Mucosa of descending colon (tissue), 3 donors: ENCODE measurements at places on chromosomes 6 and 20. TPM values are rescaled to one million over a fixed set of nuclear protein-coding genes. Genes with fewer than 3 reads are reported as not detected.

DNA sequence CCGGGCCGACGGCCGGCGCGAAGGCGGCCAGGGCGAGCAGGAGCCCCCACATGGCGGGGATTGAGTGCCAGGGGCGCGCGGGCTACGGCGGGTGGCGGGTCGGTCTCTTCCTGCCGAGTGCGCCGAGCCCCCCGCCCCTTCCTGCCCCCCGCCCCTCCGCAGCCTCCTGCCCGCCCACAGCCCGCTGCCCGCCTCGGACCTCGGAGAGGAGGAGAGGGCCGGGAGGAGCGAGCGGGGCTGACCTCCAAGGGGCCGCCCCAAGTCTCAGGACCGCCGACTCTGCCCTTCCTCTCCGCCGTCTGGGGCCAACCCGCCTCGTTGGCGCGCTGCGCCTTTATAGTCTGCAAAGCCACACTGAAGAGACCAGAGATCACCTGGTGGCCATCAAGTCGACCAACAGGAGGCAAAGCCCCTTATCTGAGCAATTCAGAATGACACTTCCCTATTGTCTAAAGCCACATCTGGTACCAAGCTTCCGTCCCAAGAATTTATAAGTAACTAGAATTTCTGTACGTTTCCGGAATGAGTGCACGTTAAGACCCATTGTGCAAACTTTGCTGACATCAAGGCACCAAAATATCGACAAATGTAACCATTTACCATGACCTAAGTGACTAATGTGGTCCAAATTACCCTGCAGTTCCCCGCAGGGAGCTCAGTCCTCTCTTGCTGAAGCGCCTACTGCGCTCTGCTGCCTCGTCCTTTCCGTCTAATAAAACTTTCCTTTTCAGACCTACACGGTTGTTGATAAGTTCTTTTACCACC is at the start of gene CPXM1:
Gene CPXM1, minus strand, starts transcription at position 107 of the 765 bp plus-strand sequence. Its CDS starts 55 bp downstream, at position 52.
- no peak for DNase-seq

DNA sequence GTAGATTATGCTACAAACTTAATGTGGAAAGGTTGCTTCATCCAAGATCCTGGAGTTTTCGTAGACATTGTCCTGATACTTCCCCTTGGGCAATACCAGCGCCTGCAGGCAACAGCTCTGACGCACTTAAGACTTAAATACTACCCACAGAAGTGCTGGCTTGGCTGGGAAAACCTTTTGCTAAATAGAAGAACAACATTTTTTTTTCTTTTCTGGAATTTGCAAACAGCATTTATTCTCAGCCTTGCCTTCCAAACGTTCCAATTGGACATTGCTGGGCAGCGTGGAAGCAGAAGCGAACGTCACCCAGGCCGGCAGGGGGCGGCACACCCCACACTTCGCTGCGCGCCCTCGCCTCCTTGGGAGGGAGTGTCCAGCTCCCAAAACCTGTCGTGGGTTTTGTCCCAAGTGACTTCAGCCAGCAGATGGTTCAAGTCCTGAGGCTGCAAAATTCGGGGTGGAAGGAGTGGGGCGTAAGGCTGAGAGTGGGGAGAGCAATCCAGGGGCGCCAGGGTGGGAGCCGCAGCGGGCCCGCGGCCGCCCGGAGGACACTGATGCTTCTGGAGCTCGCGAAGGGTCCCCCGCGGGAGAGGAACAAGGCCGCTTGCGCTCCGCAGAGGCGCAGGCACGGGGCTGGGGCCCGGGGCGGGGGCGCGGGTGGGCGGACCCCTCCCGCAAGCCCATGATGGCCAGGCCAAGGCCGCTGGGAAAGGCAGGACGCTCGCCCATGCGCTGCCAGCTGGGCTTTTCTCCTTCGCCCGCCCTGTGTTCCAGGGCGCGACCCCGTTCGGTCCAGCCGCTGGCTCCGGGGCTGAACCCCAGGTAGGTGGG is 60.8 kb upstream of the MAP3K4 start:
- DNase-seq = peak; percentile 79

- DNase-seq = no peak
Observed at GRCh38 chr6:129473546-129473945, 236.4 kb downstream of the ARHGAP18 start.

DNA sequence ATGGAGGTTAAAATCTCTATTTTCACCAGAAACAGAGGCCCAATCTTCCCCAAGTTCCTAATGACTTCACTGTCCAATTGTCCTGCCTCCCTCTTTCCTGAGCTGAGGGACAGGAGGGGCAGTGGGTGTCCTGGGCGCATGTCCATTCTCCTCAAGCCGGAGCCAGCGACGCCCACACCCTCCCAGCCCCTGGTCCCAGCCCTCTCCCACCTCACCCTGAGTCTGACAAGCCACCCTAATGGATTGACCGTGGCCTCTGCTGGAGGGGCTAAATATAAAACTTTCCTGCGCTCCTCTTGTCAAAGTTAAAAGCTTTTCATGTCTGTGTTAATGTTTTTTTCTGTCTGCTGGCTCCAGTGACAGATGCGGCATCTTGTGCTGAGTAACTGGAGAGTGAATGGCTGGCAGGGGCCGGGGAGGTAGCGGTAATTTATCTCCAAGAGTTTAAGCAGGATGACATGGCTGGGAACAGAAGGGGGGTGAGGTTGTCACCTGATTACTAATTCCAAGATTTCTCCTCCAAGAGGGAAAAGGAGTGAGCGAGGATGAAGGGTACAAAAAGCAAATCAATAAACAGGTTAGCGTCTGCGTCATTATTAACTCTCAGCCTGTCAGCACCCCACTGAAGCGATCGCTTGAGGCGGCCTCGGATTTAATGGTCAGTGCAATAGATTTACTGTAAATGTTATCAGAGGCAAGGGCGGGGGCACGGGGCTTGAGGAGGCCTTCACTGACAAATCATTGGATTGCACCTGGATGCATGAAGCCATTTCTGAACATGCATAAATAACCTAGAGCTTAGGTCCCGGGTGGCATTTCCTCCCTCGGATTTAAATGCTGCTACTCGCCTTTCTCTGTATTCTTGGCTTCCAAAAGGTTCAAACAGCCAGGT is 118.1 kb upstream of the MAFB start:
- DNase-seq = no peak

- no peak for DNase-seq
Observed at GRCh38 chr6:21158149-21158548, 435.4 kb upstream of the SOX4 start.

DNA sequence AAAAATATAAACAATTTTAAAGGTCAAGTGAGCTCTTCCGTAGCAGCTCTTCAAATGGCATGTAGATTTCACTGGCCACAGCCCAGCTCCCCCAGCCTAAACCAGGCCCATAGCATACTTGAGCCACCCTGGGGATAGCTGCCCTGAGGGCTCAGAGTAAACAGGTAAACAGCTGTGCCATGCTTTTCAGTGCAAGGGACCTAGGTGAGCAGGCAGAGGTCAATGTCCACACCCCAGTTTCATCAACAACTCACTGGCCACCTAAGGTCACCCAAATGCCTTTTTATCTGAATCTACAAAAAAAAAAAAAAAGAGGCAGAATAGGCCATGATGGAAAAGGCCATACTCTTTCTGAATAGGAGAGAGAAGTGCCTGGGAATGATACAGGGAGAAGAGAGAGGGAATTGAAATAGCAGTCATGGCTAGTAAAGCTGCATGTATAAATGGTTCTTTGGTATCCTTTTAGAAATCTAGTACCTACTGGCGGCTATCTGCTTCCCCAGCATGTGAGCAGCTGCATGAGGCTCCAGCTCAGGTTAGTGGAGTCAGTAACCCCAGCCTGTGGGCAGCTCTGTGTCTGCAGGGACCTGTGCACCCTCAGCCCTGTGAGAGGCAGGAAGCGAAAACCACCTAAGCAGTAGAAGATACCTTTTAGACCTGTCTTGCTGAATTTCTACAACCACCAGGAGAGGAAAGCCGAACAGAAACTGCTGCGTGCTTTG is 77.0 kb downstream of the FOXA2 start:
- no peak for DNase-seq

DNA sequence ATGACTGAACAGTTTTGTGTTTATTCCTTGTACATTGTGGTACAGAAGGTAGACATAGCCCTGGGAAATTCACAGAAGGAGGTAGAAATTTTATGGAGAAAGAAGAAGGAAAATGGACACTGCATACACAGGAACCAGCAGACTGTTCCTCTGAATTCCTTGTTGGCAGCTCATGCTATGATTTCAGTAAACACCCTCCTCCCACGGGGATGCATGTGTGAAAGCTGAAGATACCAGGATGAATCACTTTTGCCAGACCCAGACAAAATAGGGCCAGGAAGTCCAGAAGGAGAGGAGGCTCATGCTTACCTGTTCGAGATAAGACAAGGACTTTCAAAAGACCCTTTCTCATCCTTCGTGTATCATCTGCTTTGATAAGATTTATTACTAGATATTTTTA is 110.3 kb upstream of the GGTLC1 start:
- DNase-seq = no peak

GRCh38 chr6:142489722-142490610 is 188.2 kb downstream of the ADGRG6 start:
- DNase-seq = no peak

- DNase-seq = no peak
Observed at GRCh38 chr6:25553502-25553901, 98.5 kb upstream of the SCGN start.

DNA sequence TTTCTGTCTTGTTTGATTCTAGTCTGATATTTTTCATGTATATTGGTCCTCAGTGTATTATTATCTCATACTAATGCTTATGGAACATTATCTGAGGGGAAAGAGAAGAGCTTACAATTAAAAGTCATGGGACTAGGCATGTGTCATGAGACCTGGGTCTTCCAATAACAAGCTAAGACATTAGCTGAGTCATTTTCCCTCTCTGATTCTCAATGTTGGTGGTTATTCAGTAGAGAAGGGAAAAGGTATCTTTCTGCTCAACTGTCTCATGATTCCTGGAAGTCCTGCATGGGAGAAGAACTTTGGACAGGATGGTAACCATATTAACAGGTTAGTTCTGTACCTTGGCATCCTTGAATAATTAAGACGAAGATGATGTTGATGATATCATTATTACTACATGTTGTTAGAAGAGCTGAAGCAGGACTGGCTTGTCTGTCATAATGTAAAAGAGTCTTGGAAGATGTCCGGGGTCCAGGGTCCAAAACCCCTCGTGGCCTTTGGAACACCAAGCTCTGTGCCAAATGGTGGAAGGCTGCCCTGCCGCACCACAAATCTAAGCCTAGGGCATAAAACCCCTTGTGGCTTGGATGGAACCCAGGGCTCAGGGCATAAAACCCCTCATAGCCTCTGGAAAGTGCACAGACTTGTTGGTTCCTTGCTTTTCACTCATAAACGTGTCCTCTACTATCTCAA is 19.1 kb downstream of the TRIM38 start:
- no peak for DNase-seq

- no peak for DNase-seq
Observed at GRCh38 chr20:20680991-20681508, 31.4 kb downstream of the RALGAPA2 start.

GRCh38 chr20:57717797-57718196 is 8.0 kb upstream of the PMEPA1 start:
- DNase-seq = no peak

DNA sequence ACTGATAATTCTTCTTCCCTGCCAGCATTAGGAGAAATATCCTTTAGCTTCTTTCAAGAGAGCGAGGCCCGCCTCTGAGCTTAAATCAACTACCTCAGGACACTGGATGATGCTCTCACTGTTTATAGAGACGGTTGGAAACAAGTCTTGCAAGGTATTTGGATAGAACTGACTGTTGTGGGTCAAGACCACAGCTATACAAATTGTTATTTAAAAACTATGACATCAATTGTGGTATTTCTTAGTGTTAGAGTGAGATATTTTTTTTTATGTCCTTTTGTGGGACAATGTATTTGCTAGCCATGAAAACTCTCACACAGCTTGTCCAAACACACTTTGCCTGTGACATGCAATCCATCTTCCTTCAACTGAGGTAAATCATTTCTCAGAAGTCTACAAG is 136.3 kb upstream of the PHACTR1 start:
- DNase-seq = no peak

- DNase-seq = peak; percentile 57
Observed at GRCh38 chr6:107657755-107658461, 166.2 kb downstream of the SCML4 start.

- no peak for DNase-seq
Observed at GRCh38 chr20:52422574-52423336, 231.2 kb upstream of the ZFP64 start.

- DNase-seq = no peak
Observed at GRCh38 chr20:18637224-18637623, 49.4 kb downstream of the DTD1 start.

GRCh38 chr6:35603326-35604202 is 85.2 kb downstream of the FKBP5 start:
- DNase-seq = no peak

- DNase-seq = no peak
Observed at GRCh38 chr6:10406556-10406955, 8.3 kb downstream of the TFAP2A start.

- DNase-seq = no peak
Observed at GRCh38 chr6:55774286-55775028, 100.9 kb downstream of the BMP5 start.

- DNase-seq = no peak
Observed at GRCh38 chr20:60249436-60249835, 291.2 kb downstream of the CDH26 start.

DNA sequence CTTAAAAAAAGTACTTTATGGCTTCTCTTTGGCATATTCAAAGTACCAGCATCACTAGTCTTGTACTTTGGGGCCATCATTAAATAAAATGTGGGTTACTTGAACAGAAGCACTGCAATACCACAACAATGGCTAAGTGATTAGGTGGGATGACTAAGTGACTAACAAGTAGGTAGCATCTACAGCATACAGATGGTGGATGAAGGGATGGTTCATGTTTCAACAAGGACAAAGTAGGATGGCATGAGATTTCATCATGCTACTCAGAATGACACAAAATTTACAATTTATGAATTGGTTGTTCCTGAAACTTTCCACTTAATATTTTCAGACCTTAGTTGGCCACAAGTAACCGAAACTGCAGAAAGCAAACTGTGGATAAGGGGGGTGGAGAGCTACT is 7.7 kb downstream of the MPC1 start:
- no peak for DNase-seq

DNA sequence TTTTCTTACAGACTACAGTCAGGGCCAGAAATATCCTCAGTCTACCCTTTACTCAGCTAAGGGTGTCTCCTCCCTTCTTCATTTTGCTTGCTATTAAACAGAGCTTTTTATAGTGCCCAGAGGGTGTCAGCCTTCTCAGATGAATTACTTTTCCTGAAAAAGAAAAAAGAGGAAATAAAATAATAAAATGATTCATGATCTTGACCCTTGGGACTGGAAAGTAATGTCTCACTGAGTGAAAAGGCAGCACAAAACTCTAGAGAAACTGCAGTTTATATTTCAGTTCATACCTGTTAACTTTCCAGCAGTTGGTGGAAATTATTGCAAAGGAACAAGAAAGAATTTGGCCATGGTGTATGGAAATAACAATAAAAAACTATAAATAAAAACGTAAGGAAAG is 170.6 kb downstream of the IBTK start:
- no peak for DNase-seq

SGK2 gene
- total RNA-seq = 125 TPM

TBXT gene
- not detected for total RNA-seq

FLRT3 gene
- 2.7 TPM for total RNA-seq

DPM1 gene
- total RNA-seq = 39.5 TPM

SIRPD gene
- total RNA-seq = not detected

GNAS-AS1 gene
- 1.0 TPM for total RNA-seq

SLCO4A1 gene
- total RNA-seq = 15.0 TPM
